Activated T-helper 2 cell treated with anti-CD3 and anti-CD28 coated beads, Interferon-gamma antibody, Interleukin-2, Interleukin-4, amounts not matched to agents 10 μg/mL and 5 μg/mL and 100 μg/mL, durations not matched to agents 14 hours and 24 hours and 36 hours (primary cell): ENCODE measurements at places on chromosomes 7 and 10.

DNA sequence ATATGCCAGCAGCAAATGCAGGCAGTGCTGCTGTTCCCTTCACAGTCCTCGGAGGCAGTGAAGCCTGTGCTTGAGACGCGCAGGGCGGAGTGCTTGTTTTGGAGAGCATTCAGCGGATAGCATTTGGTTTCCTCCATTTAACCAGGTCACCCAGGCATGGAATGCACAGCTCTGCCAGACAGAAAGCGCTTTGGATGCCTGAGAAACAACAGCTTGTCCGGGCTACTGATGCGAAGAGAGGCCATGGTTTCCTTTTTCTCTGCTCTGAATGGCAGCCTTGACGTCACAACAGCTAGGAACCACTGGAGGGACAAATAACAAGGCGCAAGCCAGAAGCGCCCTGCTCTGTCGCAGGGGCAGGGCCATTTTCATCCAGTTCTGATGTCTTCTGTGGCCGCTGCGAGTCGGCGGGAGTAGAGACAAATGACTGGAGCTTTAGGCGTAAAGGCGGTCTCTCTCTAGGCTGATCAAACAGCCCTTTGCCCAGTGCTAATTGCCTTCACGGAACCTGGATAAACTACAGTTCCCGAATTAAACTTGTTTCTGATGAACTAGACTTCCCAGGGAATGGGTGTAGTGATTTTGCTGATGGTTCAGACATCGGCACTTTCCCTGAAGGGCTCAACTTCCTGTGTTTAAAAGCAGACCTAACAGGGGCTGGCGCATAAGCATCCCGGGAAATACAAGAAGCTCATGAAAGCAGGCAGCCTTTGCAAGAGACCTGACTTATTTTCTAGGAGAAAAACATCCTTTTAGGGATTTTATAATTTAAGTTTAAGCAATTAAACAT lies 187.6 kb upstream of the KLF14 start:
- no peak for DNase-seq

DNA sequence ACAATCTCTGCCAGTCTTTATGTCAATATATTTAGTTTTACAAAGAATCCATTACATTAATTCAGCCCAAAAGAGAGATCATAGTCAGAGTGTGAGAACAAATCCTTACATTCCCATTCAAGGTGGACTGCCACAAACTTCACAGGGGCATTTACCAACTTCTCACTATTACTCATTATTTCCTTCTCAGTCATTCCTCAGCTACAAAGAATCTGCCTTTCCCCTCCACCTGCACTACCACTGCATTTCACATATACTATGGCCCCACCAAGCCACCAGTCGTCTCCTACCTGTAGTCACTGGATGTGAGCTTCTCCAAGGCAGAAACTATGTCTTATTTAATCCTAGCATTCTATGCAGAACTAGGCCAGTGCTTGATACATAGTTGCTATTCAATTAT lies 94.3 kb downstream of the USP6NL start:
- DNase-seq: no peak

GRCh38 chr10:61752111-61753011 lies 89.6 kb downstream of the CABCOCO1 start:
- no peak for DNase-seq

DNA sequence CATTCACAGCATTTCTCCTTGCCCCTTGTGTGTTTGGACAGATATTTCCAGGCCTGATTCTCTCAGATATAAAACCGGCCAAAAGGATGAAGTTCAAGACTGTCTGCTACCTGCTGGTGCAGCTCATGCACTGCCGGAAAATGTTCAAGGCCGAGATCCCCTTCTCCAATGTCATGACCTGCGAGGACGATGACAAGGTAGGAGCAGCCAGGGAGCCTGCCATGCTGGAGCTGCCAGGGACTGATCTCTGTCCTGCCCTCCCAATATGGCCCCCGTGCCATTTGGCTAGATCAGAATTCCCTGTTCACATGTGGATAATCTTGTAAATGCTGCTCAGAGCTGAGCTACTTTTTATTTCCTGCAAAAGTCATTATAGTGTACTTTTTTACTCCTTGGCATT lies 87.8 kb downstream of the ADCY1 start:
- no peak for DNase-seq

DNA sequence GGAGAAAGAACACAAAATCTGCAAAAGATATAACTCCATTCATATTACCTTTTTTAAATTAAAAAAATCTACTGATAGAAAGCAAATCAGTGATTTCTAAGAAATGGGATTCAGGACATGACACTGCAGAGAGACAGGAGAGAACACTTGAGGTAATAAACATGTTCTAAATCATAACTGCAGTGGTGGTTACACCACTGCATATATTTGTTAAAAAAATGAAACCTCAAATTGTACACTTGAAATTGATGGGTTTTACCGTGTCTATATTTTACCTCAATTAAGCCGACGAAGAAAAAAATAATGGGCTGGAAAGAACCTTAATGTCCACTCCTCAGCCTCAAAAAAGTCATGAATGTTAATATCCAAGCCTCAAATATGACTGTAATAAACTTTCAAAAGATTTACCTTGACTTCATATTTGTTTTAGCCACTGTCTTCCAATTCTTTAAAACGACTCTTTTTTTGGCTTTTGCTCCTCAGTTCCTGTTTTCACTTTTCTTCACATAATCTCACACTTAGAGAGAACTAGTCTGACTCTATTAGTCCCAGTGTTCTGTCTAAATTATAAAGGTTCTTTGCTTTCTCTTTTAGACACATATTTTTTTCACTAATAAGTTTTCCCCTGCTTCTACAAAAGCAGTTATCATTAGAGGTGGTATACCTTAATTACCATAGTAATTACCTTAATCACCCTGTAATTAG lies 502.4 kb downstream of the GRM8 start:
- no peak for DNase-seq

DNA sequence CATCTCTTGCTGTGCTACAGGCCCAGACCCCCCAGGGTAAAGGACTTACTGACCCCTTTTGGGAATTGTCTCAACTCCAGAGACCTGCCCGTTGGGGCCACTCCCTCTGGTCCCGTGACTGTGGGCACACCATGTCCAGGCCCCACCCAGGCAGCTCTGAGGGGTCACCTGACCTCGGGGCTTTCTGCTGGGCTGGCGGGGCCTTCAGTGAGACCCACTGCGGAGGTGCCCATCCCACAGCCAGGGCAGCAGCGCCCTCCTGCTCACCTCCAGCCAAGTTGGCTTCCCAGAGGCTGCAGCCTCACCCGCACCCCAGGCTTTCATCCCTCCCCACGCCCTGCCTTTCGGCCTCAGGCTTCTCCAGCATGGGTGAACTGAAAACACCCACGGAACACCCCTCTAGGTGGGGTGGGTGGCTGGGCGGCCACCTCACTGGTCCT lies 147.2 kb downstream of the DNAJB6 start:
- DNase-seq: no peak

DNA sequence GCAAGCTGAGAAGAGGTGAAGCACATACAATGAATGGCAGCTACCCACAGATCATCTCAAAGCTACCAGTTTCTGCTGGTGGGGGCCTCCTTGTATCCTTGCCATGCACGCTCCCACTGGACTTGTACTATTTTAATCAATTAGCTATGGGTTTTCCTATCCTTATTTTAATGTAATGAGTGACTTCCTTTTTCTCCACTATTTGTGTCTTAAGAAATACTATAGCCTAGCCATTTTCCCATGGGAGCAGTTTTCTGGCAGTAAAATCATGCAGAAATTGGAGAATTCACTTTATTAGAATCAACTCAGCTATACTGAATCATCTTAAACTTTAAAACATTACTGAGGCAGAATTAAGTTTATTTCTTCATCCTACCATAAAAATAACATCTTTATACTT lies 73.5 kb downstream of the CTNNA3 start:
- DNase-seq: no peak

GRCh38 chr7:158272091-158272490 lies 315.5 kb downstream of the PTPRN2 start:
- no peak for DNase-seq

DNA sequence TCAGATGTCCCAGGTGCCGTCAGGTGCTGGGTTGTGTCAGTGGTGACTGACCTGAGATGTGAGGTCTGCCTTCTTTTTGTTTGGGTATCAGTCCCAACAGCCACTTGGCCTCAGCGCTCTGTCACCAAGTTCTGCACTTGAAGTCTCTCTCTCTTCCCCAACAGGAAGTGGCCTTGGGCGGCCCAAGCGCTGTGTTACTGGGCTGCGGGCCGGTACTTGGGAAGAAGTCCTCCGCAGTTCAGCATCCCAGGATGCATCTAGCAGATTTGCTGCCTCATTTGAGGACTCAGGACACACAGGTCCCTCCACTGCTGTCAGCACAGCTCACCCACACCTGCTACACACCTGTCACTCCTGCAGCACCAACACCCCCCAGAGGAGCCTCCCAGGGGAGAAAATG lies 40.1 kb downstream of the LYZL2 start:
- DNase-seq: no peak

GRCh38 chr7:134866617-134867016 lies 87.2 kb downstream of the CALD1 start:
- DNase-seq: no peak

- DNase-seq: no peak
Observed at GRCh38 chr7:123979876-123980275, 53.0 kb downstream of the TMEM229A start.

- no peak for DNase-seq
Observed at GRCh38 chr7:8638076-8638475, 204.7 kb downstream of the NXPH1 start.

DNA sequence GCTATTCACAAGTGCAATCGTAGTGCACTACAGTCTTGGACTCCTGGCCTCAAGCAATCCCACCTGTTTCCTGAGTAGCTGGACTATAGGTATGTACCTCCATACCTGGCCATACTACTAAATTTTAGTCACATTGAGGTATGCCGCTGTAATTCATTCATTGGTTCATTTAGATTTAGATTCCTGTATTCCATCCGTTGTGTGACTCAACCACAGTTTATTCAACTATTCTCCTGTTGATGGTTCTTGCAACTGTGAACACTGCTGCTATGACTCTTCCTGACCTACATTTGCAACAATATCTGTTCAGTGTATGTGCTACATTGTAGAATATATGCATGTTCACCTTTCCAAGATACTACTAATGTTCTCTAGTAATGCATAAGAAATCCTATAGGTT lies 8.0 kb upstream of the ZCCHC24 start:
- DNase-seq: no peak

GRCh38 chr10:73251683-73252444 lies 580 bp downstream of the MRPS16 start:
- no peak for DNase-seq

DNA sequence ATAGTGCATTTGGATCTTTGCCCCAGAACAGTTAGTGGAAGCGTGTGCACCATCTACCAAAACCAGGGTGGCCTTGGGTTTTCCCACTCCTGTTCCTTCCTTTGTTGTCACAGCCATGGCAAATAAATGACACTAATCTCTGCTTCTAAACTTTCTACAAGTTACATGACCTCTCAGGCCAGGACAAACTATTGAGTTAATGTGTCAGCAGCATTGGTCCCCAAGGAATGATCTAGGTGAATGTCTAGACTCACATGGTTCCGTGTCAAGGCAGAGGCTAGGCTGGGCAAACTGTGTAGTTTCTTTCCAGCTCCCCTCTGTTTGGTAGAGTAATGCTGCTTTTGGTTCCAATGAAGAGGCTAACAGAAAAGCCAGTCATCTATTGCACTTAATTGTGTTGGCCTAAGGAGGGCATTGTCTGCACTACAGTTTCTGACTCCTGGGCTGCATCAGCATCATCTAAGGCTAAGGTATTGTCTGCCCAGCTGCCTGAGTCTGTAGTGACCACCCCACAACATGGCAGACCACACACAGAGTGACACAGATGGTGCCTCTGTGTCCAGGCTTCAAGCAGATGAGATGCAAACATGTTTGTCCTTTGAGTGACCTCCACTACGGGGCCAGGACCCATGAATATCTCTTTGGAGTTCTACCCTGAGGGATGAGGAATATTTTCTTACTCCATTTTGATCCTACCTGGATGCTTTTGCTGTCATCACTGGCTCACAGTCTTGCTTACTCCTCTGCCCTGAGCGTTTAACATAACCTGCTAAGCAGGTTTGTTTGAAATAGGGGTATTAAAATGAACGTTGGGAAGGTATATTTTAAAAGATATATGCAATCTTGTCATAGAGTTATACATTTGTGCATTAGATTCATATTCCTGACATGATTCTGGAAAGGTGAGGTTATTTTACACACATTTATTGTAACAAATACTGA lies 1.7 kb downstream of the CYP3A4 start:
- DNase-seq: no peak

DNA sequence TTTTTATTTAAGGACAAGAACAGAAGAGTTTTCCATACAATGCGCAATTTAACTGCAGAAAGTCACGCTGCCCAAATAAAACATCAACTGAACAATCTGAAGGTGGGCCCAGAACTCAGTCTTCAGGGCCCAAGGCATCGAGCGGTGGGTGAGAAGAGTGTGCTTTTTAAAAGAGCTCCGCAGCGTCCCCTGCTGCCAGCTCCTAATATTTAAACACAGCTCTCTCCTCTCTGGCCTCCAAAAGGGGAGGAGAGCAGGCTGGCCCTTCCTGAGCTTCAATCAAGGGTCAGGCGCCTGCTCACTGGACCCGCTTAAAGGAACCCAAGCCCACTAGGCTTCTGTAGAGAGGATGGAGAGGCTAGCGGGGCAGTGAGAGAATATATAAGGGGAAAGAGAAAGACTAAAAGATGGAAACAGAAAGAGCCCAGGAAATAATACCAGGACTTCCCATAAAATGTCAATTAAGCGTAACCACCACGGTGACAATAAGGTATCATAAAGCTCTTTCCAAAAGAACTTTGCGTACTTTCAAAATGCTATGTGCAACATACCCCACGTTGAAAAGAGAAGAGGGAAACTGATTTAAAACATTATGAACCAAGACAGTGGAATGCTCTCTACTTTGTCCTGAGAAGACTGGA lies 2.8 kb downstream of the FAM53B start:
- DNase-seq: peak; percentile 58

- no peak for DNase-seq
Observed at GRCh38 chr10:24162206-24162985, 46.5 kb upstream of the KIAA1217 start.
